ENCODE measurements at places on chromosomes 16 and 17.

DNA sequence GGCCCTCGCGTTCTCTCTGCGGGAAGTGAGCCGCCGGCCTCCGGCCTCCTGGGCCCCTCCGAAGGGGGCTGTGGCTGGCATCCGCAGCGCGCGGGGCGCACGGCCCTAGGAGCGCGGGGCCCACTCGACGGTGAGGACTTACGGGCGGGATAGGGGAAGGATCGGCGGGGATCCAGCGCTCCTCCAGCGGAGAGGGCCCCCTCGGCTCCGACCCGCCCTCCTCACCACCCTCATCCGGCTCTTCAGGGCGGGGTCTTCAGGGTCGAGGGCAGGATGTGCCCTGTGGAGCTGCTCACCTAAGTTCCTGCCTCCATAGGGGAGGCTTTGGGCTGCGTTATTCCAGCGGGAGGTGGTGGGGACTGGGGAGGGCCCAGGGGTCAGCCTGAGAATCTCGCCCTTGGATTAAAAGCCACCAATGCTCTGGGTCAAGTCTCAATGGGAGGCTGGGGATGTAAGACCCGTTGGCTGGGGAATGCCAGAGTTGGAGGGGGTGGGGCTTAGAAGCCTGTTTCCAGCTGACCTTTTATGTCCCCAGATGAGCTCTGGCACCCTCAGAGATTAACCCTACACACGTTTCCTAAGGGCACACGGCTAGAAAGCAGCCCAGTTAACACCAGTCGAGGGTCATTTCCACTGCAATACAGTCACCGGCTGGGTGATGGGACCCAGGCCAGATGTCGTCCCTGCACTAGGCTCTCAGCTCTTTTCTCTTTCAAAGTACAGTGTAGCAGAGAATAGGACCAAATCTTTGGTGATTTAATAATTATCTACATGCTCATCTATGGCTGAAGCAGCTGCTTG is 13.4 kb downstream of the TBX2 start:
- DNase-seq: no peak

DNA sequence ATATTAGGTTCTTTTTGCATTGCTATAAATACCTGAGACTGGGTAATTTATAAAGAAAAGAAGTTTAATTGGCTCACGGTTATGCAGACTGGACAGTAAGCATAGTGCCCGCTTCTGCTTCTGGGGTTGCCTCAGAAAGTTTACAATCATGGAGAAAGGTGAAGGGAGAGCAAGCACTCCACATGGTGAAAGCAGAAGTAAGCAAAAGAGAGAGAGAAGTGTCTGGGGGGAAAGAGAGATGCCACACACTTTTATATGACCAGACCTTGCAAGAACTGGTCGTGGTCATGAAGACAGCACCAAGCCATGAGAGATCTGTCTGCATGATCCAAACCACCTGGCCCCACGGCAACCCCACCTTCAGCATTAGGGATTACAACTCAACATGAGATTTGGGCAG is 45.4 kb downstream of the KCNJ16 start:
- no peak for DNase-seq

DNA sequence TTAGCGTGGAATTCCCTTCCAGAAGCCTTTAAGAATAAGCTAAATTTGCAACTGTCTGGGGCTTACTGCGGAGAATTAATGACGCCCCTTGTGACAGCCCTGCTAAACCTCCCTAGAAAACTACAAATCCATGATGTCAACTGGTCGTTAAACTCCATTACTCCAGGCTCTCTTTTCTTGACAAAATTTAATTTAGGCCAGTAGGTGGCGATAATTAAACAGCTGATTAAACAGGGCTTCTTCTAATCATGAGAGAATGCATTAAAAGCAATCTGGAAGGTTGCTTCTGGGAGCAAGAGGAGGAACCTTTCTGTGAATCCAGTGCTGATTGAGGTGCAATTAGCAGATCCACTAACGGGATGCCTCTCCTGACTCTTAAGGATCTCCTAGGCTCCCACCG is 8.1 kb upstream of the NLRP1 start:
- no peak for DNase-seq

GRCh38 chr16:11107780-11108465 is 148.1 kb downstream of the SOCS1 start:
- no peak for DNase-seq

All from activated T-cell treated with anti-CD3 and anti-CD28 coated beads for 1 hour (primary cell).